Pancreas (tissue), 10 donors: ENCODE measurements at places on chromosomes 2 and 18. TPM values are rescaled to one million over a fixed set of nuclear protein-coding genes. Genes with fewer than 3 reads are reported as not detected.

ASB18 gene
- not detected for total RNA-seq

- no peaks in the 10 kb centered on the region for H3K27me3 ChIP-seq
- DNase-seq, result no peak
- no peak overlapping the region for H3K4me3 ChIP-seq
- no peaks in the 10 kb centered on the region for H3K36me3 ChIP-seq
- H3K4me1 ChIP-seq, result no peaks in the 10 kb centered on the region
- H3K27ac ChIP-seq, result no peak overlapping the region
These were observed 128.7 kb downstream of the OSBPL1A start for GRCh38 chr18:24268784-24269550.

DNA sequence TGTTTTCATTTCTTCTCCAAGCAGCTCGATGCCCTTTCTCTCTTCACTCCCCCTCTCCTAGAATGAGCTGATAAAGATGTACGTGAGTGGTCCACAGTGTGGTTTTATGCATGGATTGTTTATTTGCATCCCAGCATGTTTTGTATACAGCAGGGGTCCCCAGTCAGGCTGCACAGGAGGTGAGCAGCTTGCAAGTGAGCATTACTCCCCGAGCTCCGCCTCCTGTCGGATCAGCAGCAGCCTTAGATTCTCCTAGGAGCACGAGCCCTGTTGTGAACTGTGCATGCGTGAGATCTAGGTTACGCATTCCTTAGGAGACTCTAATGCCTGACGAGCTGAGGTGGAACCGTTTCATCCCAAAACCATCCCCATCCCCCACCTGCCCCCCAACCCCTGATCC lies 262.6 kb downstream of the AGAP1 start:
- no peaks in the 10 kb centered on the region for H3K27me3 ChIP-seq
- DNase-seq, result no peak
- H3K27ac ChIP-seq, result no peak overlapping the region
- H3K4me1 ChIP-seq, result no peaks in the 10 kb centered on the region

- no peaks in the 10 kb centered on the region for H3K27me3 ChIP-seq
- H3K27ac ChIP-seq, result no peak overlapping the region
- H3K4me3 ChIP-seq, result no peak overlapping the region
- no peak for DNase-seq
- no peaks in the 10 kb centered on the region for H3K4me1 ChIP-seq
These were observed 104.0 kb upstream of the PARD3B start for GRCh38 chr2:204441316-204441715.

GRCh38 chr2:225739328-225739727 lies 339.8 kb downstream of the NYAP2 start:
- no peaks in the 10 kb centered on the region for H3K27me3 ChIP-seq
- no peaks in the 10 kb centered on the region for H3K4me1 ChIP-seq

- no peaks in the 10 kb centered on the region for H3K36me3 ChIP-seq
- no peak overlapping the region for H3K27ac ChIP-seq
- H3K27me3 ChIP-seq, result no peaks in the 10 kb centered on the region
- no peak overlapping the region for H3K4me3 ChIP-seq
These were observed 7.8 kb downstream of the RBM44 start for GRCh38 chr2:237806334-237806733.

DNA sequence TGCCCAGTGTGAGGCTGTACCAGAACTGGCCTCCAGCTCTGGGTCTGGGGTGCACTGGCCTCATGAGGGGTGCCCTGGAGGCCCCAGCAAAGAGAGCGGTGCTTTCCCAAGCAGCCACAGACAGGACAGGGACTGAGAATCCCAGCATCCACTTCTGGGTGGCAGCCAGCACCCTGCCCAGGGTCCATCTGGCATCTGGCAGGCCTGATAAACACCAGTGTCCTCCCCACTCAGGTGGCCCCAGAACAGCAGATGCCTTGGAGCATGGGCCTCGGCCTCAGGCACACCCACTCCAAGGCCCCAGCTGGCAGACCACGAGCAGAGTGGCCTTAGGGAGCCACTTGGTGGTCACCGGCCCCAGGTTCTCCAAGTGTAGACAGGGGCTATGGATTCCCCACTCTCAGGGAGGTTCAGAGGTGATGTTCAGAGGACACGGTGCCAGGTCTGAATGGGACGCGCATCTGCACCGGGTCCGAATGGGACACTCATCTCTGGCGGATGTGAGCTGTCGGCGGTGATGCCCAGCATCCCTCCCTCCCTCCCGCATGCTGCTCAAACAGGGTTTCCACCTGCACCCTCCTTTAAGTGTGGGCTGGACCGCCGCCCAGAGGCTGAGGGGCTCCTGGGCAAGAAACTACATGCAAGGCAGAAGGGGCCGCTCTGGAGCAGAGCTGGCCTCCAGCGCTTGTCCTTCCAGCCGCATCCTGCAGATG lies 82.2 kb upstream of the GPC1 start:
- no peaks in the 10 kb centered on the region for H3K36me3 ChIP-seq
- H3K27ac ChIP-seq, result no peak overlapping the region
- no peaks in the 10 kb centered on the region for H3K4me1 ChIP-seq
- no peak for DNase-seq
- no peak overlapping the region for H3K4me3 ChIP-seq

GRCh38 chr2:229800997-229801754 lies 86.8 kb upstream of the DNER start:
- no peak overlapping the region for H3K27ac ChIP-seq
- no peak overlapping the region for H3K4me3 ChIP-seq
- H3K27me3 ChIP-seq, result no peaks in the 10 kb centered on the region
- H3K4me1 ChIP-seq, result no peaks in the 10 kb centered on the region

GRCh38 chr18:55868909-55869308 lies 280.9 kb upstream of the TCF4 start:
- no peak overlapping the region for H3K27ac ChIP-seq
- H3K27me3 ChIP-seq, result no peaks in the 10 kb centered on the region
- H3K36me3 ChIP-seq, result no peaks in the 10 kb centered on the region
- no peak for DNase-seq
- H3K4me1 ChIP-seq, result no peaks in the 10 kb centered on the region
- no peak overlapping the region for H3K4me3 ChIP-seq

GRCh38 chr2:10530607-10531239 lies 82.6 kb upstream of the ODC1 start:
- no peak for DNase-seq
- H3K4me1 ChIP-seq, result no peaks in the 10 kb centered on the region
- no peak overlapping the region for H3K4me3 ChIP-seq
- no peaks in the 10 kb centered on the region for H3K27me3 ChIP-seq
- H3K27ac ChIP-seq, result no peak overlapping the region

DNA sequence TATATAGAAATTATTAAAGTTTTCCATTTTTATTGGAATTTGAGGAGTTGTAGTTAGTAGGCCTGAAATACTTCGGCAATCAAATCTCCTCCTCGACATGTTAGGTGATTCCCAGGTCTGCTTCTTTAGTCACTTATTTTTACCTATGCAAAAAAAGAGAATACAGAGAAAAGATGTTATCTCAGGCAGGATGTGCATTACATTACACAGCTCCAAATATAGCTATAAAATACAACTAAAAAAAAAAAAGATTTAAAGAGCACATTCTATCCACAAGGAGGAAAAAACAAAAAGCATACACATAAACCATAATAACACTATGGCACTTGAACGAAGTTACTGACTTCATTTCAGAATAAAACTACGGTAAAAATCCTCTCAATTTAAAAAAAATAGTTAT lies 8.1 kb downstream of the STK17B start:
- no peak for DNase-seq
- no peaks in the 10 kb centered on the region for H3K4me1 ChIP-seq
- H3K36me3 ChIP-seq, result no peaks in the 10 kb centered on the region
- no peak overlapping the region for H3K27ac ChIP-seq
- no peaks in the 10 kb centered on the region for H3K27me3 ChIP-seq
- H3K4me3 ChIP-seq, result no peak overlapping the region

DNA sequence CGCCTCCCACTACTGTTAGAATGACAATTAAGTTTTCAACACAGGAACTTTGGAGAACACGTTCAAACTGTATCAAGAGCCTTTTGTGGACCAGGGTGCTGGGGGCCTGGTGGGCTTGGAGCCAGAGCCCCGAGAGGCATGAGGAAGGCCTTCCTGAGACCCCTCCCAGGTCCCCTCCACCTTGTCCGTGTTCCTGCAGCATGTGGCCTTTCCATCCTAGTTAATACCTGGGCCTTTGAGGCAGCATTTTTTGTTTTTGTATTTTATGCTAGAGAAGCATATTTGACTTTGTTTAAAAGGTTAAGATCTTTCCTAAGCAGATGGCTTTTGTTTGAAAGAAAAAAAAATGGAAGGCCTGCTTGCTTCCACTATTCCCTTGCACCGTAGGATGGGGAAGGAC lies 68.0 kb downstream of the INPP4A start:
- no peaks in the 10 kb centered on the region for H3K27me3 ChIP-seq
- no peaks in the 10 kb centered on the region for H3K4me1 ChIP-seq
- no peak for DNase-seq

DNA sequence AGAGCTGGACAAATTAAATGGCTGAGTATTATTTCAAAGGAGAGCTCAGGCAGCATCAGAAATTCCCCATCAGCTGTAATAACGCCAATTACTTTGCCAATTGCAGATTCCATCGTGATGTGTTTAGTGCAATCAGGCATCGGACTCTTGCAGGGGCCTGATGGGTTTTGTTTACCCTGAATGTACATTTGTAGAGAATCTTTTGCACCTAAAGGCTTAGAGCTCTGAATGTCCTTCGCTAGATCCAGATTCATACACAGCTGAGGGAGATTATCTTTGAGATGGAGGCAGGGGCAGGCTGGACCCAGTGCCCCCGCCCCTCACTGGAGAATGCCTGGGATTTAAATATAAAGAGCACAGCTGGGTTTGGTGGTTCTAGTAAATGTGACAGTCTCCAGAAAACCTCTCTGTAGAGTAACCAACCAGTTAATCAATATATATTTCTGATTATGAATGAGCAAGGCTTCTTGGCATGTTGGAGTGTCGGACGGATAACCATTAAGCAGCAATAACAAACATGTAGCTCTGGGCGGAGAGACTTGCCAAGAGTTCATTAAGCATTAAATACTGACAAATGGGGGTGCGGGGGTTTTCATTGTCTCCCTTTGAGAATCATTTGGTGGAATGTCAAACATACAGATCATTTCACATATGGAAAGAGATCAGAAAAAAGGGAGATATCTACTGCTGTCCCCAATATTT lies 200.9 kb downstream of the SETBP1 start:
- H3K27ac ChIP-seq, result no peak overlapping the region
- no peak for DNase-seq
- no peaks in the 10 kb centered on the region for H3K36me3 ChIP-seq
- no peak overlapping the region for H3K4me3 ChIP-seq
- H3K4me1 ChIP-seq, result peaks cover 43% of the 10 kb centered on the region

- H3K36me3 ChIP-seq, result no peaks in the 10 kb centered on the region
- no peak overlapping the region for H3K4me3 ChIP-seq
These were observed 166.2 kb upstream of the VRK2 start for GRCh38 chr2:57880446-57880845.

- no peaks in the 10 kb centered on the region for H3K4me1 ChIP-seq
- H3K36me3 ChIP-seq, result no peaks in the 10 kb centered on the region
- H3K27me3 ChIP-seq, result no peaks in the 10 kb centered on the region
These were observed 1062.5 kb downstream of the BCL11A start for GRCh38 chr2:59490994-59491393.

DNA sequence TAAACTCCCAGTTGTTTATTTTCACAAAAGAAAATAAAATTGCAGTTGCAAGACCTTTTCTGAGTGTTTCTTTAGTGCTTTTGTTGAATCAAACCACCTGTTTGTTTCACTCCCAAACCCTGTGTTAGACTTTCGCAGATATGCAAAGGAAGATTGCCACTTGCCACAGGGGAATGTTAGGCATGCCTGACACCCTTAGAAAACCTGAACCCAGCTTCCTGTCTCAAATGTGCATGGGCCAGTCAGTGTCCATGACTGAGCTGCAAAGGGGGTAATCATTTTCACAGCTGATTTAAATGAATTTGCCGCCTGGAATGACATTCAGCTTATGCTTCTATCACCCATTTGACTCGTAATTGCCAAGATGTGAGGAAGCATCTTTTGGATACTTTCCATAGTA lies 17.5 kb downstream of the TGOLN2 start:
- H3K27ac ChIP-seq, result no peak overlapping the region
- H3K27me3 ChIP-seq, result no peaks in the 10 kb centered on the region
- no peak overlapping the region for H3K4me3 ChIP-seq
- H3K4me1 ChIP-seq, result no peaks in the 10 kb centered on the region

GRCh38 chr2:49770919-49771318 lies 616.6 kb upstream of the FSHR start:
- H3K27me3 ChIP-seq, result no peaks in the 10 kb centered on the region
- H3K4me1 ChIP-seq, result no peaks in the 10 kb centered on the region
- H3K36me3 ChIP-seq, result no peaks in the 10 kb centered on the region

DNA sequence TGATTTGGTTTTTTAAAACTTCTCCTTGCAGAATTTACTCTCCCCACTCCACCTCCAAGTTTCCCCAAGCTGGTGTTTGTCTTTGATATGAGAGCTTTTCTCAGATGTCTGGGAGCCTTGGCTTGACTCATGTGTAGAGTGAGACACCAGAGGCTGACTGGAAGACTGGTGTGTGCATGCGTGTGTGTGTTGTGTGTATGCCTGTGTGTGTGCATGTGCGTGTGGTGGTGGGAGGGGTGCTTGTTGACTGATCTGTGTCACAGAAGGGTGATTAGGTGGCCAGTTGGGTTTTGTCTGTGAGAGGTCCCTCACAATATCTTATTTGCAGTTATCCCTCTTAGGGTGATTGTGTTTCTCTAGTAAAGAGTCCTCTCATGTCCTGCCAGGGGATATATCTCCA lies 50.5 kb upstream of the HPCAL1 start:
- no peaks in the 10 kb centered on the region for H3K4me1 ChIP-seq
- H3K27me3 ChIP-seq, result no peaks in the 10 kb centered on the region
- no peak overlapping the region for H3K4me3 ChIP-seq
- no peaks in the 10 kb centered on the region for H3K36me3 ChIP-seq

- no peak overlapping the region for H3K27ac ChIP-seq
- no peaks in the 10 kb centered on the region for H3K27me3 ChIP-seq
- H3K4me3 ChIP-seq, result no peak overlapping the region
These were observed 304.1 kb upstream of the FAM98A start for GRCh38 chr2:33903215-33903614.

- no peaks in the 10 kb centered on the region for H3K27me3 ChIP-seq
- H3K4me3 ChIP-seq, result no peak overlapping the region
- no peaks in the 10 kb centered on the region for H3K4me1 ChIP-seq
- no peak overlapping the region for H3K27ac ChIP-seq
These were observed 116.0 kb downstream of the COPS8 start for GRCh38 chr2:237201461-237202287.
